ENCODE measurements at places on chromosomes 6 and 20.

GRCh38 chr20:19741924-19742323 lies 16.1 kb upstream of the RIN2 start:
- no peak for DNase-seq

DNA sequence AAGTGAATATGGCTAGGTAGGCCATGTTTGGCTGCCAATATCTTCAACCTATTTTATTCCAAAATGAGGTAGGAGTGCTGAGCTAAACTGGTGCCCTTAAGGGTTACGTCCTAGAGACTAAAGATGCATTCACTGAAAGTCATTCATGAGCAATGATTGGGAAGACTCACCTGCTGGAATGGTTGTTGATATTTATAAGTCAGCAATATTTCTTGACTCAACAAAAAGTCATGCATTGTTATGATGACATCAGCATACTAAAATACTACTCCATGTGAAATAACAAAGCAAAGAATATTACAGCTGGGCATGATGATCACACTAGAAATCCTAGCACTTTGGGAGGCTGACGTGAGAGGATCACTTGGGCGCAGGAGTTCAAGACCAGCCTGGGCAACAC lies 17.6 kb upstream of the NUP153 start:
- no peak for DNase-seq

DNA sequence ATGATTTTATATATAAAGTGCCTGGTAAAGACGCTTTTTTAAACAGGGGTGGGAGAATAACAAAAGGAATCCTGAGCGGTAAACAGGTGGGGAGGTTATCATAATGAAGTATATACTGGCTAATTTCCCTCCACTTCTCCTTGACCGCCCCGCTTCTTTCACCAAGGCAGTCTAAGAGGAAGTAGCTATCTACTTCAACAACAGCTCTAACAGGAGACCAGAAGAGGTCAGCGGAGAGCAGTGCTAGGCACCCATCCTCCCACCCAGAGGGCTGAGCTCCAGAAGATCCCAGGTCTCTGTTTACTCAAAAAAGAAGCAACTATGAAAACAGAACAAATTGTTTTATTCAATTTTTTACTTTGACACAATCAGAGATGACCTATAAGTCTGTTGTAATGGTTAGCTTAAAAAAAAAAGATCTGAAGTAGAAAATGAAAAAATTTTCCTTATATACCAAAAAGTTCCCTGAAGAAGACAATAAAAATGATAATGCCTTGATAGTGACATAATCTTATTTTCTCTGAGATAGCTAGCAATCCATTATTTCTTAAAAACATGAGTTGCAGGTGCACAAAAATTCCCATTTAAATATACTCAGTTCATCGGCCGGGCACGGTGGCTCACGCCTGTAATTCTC lies 141.1 kb downstream of the PDSS2 start:
- DNase-seq, result no peak

GRCh38 chr6:54813892-54814291 lies 32.7 kb upstream of the FAM83B start:
- no peak for DNase-seq

DNA sequence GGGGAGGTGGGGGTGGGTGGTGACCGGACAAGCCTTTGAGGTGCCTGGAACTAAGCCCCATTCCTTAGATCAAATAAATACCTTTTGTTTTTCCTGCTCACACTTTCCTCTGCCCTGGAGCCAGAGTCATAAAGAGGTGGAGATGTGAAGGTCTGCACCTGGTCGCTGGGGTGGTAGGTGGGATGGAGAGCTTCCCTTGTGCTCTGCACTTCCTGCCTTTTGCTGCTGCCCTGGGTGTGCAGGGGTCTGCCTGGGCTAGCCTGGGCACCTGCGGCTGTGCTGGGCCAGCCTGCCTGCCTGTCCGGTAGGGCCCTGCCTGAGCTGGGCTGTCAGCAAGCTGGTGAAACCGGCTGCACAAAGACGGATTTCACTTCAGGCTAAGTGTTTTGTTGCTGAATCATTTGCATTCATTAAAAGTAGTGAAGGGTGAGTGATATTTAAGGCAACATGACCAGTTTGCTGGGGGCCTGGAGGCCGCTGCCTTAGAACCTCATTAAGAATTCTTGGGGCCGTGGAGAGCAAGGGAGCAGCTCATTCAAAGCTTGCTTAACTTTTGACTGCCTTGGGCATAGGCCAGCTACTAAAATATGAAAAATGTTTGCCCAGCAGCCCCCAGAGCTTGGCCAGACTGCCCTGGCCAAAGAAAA lies 20.5 kb downstream of the PTK7 start:
- no peak for DNase-seq

Data from stimulated activated CD4-positive, alpha-beta T cell treated with anti-CD3 and anti-CD28 coated beads, Interleukin-1b, Interleukin-23, amount 100 ng/mL, for 1 hour (primary cell).